Activated T-cell treated with anti-CD3 and anti-CD28 coated beads, Interleukin-2, amount 50 U/mL, for 48 hours (primary cell): ENCODE measurements at places on chromosomes 1 and 21.

DNA sequence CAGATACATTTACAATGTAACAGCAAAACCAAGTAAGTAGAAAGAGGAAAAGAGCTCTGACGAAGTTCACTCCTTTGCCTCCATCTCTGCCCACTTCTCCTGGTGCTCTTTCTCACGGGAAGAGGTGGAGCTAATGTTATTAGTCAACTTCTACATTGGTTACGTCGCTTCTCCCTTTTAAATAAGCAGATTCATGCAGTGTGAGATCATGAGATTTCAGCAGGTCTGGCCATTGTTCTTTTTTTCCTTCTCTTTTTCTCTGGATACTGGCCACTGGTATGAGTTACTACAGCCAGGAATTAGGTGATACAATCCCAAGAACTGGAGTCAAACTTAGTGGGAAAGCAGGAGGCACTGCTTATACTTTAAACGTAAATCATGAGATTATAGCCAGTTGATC lies 207.1 kb downstream of the AKT3 start:
- DNase-seq, result no peak

- no peak for DNase-seq
Measured at GRCh38 chr21:20737227-20737913, 260.8 kb upstream of the NCAM2 start.

- DNase-seq, result peak; percentile 64
Measured at GRCh38 chr1:36321119-36321951, 2.1 kb downstream of the EVA1B start.

- no peak for DNase-seq
Measured at GRCh38 chr1:96238426-96238825, 483.2 kb upstream of the PTBP2 start.

GRCh38 chr21:36707763-36708285 lies 8.9 kb downstream of the SIM2 start:
- no peak for DNase-seq

GRCh38 chr1:70990469-70991253 lies 57.0 kb downstream of the PTGER3 start:
- DNase-seq, result no peak

DNA sequence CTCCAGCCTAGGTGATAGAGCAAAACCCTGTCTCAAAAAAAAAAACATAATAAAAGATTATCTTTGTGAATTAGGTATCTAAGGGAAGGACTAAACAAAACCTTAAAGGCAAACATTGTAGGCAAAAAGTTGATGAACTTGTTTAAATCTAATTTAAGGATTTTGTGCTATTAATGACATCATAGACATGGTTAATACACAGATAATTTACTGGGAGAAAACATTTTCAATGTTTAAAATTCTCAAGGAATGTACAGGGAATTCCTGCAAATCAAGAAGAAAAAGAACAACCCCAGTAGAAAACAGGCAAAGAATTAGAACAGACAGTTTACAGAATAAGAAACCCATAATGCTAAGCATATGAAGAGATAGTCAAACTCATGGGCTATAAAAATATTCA lies 47.6 kb downstream of the ST3GAL3 start:
- no peak for DNase-seq

DNA sequence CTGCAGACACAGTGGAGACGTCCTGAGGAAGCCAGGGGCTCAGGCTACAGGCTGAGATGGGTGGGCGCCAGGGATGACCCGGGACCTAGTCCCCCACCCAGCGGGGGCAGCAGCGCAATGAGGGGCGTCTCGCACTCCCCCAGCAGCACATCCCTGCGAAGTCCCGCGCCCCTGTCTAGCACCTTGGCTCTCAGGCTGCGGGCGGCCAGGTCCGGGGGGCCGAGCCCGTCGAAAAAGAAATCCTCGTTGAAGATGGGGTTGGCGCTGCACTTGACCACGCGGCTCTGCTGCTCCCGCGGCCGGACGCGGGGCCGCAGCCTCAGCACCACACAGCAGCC lies 1.8 kb downstream of the C2CD4D start:
- peak; percentile 52 for DNase-seq

DNA sequence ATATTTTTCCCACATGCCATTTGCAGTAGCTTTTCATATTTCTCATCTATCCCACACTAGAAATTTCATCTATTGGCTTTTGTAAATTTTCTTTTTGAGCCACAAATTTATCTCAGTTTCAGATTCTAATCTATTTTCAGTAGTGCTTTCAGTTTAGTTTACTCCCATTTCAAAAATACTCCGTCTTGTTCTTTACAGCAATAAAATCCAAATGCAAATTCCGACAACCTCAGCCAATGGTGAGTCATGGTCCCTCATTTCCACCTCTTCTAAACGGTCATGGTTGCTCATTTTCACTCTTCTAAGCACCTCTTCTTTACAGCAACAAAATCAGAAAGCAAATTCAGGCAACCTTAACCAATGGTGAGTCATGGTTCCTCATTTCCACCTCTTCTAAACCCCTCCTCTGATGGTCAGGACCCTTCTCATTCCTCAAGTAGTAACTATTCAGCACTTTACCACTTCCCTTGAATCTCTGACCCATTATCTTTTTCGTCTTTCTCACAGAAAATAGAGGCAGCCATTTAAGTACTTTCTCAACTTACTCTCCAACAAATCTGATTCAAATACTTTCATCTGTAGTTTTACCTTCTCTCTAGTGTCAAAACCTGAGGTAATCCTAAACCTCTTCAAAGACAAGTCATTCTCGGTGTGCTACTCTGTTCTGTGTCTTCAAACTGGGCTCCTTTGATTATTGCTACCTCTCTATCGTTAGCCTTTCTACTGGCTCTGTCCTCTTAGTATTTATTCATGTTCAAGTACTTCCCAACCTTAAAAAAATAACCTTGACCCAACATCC lies 34.4 kb downstream of the C21orf91 start:
- peak; percentile 38 for DNase-seq

DNA sequence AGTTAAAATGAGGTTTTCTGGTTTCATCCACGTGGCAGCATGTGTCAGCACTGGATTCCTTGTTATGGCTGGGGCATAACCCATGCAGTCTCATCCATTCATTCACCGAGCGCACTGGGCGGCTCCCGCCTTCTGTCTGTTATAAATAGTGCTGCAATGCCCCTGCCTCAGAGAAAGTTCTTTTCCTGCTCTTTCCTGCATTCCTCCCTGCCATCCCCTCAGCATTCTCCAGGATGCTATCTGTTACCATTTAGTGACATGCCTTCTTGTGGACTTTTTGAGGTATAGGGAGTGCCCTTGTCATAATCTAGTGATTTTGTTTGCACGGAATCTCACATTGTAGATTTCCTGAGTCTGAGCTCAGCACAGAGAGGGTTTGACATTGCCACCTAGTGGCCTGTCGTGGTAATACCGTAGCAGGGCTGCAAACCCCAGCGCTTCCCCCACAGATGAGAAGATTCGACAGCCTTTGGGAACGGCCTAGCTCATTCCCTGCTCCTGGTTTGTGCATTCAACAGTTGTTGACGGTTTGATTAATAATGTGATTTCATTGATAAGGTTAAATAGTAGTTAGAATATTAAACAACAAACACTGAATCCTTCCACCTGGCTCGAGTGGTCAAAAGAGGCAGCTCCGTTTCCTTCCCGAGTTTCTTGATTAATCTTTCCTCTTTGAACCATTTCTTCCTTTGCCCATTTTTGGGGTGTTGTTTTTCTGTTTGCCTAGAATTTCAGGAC lies 46.3 kb downstream of the UMODL1 start:
- DNase-seq, result peak; percentile 82
